ENCODE measurements at places on chromosomes 3 and 15. TPM values are rescaled to one million over a fixed set of nuclear protein-coding genes. Genes with fewer than 3 reads are reported as not detected.
A peak's percentile ranks its signal among the peaks of the same experiment; 100 is the strongest.

DNA sequence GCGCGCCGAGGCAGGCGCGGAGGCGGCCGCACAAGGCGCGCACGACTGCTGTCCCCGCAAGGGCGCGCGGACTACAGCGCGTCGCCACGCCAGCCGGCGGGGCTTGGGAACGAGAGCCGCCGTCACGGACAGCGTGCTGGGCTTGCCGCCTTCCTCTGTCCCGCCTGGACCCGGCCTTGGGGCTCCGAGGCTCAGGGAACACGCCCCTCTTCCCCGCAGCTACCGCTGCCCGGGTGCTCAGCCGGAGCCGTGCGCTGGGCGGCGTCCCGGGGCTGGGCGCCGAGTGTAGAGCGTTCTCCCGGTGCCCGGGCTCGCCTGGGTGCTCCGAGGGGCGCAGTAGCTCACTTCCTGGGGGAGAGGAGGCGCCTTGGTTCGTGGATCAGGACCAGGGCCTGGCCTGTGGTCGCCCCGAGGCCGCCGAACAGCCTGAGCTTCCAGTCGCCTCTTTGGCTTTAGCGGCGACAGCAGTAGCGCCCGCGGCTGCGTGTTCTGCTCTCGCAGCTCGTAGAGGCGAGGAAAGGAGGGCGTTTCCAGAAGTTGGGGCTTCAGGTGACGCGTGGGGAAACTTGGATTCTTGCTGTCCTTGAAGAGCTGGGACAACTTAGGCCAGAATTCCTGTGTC lies 226.7 kb upstream of the C2CD4B start:
- peak; percentile 83 for DNase-seq

DNA sequence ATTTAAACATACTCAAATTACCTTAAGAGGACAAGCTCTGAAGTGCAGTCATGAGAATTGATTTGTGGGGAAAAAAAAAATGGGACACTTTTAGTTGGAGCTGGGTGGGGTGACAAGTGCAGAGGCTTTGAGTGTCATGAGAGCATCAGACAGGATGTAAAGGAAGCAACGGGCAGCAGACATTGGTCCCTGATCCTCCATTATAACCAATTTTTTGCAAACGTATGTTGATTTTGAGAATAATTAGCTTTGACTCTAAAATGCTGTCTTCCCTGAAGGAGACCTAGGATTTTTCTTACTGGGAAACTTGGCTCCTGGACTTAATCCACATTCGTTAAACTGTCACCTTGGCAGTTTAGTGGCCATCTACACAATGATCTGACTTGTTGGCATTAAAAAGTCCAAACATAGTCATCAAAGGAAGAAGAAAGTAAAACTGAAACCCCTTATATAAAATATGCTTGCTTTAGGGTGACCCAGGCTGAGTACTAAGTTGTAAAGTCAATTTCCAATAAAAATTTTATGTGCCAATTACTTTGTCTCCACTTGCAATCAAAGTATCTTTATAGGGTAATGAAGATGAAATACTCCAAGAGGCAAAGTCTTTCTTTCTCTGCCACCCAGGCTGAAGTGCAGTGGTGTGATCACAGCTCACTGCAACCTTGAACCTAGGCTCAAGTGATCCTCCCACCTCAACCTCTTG lies 45.6 kb downstream of the BCL2L10 start:
- DNase-seq = no peak

DNA sequence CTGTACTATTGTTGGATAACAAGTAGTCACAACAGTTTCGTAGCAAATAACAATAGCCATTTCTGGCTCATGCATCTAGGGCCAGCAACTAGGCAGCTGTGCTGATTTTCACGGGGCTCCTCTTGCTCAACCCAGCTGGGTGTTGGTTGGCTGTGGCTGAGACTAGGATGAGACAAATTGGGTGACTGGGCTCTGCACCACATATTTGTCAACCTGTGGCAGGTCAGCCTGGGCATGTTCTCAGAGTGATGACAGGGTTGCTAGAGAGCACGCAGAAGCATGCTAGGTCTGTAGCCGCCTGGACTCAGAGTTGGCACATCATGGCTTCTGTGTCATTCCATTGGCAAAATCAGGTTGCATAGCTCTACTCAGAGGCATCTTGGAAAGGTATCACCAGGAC lies 175.9 kb downstream of the OTOL1 start:
- DNase-seq = no peak

Gene UBAP1L
- polyA plus RNA-seq = 2.5 TPM

Gene PRR20G
- polyA plus RNA-seq = not detected
